OCI-M1 (cell line): ENCODE measurements at places on chromosomes 2 and 18.

DNA sequence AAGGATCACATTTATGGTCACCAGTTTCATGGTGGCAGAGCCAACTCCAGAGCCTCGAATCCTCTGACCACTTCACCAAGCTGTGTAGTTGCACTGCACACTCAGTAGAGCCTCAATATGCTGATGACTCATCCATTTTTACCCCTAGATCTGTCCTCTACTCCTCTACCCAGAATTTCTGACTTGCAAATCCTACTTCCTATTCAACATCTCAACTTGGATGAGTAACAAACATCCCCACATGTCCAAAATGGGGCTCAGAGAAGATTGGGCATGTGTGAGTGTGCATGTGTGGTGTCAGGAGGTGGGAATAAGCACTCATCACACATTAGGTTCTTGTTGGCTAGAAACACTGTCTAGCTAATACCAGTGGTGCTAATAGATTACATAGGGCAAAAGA is 57.8 kb upstream of the IGFBP2 start:
- DNase-seq: no peak

GRCh38 chr18:41347057-41347456 is 608.0 kb upstream of the PIK3C3 start:
- DNase-seq: no peak

- no peak for DNase-seq
These were observed 196.9 kb downstream of the ICOS start for GRCh38 chr2:204133476-204133875.

DNA sequence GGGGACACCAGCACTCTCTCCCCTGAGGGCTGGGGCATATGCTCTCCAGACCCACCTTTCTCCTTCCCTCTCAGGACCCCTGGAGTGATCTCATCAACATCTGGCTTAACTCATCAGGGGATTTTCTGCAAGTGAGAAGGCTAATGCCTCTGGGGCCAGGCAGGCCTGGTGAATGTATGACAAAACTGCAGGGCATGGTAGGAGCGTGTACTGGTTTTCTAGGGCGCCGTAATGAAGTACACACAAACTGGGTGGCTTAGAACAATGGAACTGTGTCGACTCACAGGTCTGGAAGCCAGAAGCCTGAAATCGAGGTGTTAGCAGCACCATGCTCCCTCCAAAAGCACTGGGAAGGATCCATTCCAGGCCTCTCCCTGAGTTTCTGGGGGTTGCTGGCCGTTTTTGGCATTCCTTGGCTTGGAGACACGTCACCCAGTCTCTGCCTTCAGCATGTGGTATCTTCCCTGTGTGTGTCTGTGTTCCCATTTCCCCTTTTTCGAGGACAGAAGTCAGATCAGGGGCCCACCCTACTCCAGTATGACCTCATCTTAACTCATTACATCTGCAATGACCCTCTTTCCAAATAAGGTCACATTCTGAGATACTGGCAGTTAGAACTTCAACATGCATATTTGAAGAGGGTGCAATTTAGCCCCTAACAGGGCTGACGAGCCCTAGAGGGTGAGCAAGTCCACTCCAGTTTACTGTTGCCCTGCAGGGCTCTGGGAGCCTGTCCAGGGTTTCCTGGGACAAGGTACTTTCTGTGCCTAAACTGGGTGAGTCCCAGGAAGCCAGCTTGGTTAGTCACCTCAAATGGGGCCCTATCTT is 45.5 kb upstream of the CAB39 start:
- DNase-seq: peak; percentile 95

DNA sequence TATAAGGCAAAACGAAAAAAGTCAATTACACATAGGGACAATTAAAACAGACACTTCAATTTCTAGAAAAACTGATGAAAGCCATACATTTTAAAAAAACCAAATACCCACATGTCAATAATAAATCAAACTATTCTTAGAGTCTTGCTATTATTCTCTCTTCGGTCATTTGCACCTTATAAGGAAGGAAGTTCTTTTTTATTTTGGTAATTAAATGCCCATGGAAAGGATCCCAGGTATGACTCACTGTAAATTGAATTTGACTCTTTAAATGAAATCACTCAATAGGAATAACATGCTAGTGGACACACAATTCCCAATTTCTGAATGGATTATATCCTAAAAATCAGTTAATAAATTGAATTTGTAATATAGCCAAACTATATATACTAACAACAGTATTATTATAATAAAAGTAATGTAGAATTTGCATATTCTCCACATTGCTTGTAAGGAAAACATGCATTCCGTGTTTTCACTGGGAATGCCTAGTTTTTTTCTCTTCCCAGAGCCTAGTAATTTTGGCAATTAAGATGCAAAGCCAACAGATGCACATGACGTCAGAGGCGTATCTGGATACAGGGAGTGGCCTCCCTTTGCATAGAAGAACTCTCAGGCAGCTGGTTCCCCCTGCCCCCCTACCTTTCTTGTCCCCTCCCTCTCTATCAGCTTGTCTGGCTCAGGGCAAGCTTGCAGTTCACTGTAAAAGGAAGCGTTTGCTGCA is 153.5 kb upstream of the PGAP1 start:
- DNase-seq: no peak
